ENCODE measurements at places on chromosomes 12 and 14.

- no peak for DNase-seq
Measured at GRCh38 chr12:60872219-60872618, 1276.4 kb downstream of the SLC16A7 start.

DNA sequence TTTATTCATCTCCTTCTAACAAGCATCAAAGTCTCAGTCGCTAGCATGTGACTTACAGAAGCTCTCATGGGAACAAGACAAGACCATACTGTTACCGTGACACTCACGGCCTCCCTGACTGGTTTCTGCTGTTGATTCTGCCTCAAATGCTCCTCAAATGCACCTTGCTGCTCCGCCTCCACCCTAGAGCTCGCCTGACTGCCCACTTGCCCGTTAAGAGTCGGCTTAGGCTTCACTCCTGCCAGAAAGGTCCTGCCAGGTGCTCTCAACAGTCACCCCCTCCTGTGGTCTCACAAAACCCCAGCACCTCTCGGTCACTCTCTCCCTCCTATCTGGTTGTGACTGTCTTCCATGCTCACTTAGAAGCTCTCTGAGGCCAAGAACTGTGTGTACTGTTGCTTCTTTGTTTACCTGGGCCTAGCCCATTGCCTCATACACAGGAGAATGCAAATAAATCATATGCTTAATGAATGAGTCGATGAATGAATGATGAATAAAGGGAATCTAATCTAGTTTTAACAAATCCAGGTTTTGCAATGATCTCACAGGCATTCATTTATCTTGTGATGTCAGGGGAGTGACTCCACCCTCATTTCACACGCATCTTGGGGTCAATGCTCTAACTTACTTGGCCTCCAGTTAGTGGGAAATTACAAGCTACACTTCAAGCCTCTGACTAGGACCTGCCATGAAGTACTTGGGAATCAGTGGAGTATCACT, 41.3 kb downstream of the SSH1 start:
- DNase-seq, result no peak

- no peak for DNase-seq
Measured at GRCh38 chr14:40870252-40870651, 736.4 kb upstream of the LRFN5 start.

DNA sequence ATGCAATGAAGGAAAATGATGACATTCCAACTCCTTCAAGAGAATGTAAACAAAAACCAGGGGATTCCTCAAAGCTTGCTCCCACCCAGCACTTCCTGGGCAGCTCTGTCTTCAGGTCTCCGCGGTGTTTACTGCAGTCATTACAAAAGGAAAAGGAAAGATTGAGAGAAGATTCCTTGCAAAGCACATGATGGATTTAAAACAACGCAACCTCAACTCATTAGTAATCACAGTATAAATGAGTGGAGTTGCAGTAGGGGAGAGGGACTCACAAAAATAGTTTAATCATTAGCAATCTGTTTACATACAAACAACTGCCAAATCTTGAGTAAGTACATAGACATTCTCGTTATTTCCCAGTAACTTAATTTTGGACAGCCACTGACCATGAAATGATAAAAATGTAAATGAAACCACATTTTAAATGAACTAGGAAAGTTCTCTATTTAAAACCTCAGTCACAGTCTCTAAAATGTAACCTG, 49.7 kb upstream of the OVCH1 start:
- DNase-seq, result no peak

DNA sequence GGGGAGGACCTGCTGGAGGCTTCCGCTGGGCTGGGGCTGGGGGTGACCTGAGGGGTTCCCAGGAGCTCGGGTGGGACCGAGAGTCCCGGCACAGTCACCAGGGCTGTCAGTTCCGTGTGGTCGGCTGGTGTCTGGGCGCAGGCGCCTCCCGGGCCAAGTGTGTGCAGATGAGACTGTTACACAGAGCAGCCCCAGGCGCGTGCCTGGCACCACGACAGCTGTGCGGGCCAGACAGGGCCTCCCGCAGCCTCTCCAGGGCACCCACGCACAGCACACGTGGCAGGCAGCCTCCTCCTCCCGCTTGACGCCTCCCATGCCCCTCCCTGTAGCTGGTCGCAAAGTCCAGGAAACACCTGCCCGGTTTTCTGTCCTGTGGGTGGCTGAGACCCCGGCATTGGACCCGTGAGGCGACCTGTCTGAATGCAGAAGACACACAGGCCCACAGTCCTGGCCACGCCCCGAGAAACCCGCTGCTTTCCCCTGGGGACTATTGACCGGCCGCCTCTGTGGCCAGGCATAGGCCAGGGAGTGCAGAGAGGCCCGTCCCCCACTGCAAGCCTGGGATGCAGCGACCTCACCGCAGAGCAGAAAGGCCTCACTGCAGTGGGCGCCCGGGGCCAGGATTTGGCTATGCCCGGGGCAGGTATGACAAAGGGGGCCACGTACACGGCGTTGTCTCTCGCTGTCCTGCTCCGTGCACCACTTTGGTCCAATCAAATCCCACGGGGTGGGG, 12.1 kb upstream of the GALNT9 start:
- no peak for DNase-seq

DNA sequence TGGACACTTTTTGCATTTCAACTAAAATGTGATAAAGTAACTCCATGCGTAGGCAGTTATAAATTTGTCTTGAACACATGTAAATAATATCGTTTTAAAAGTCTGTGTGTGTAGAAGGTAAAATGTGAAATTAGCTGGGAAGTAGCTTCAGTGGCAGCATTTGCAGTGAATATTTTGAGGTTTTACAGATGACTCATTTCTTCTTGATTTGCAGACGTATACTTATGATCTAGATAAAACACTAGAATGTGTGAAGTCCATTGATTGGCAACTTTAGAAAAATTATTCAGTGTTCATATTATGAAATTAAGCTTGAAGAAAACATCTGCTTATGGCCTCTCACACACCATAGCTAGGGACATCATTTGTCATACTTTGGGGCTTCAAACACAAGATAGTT, 788.6 kb upstream of the NOVA1 start:
- DNase-seq, result no peak

Measured in endodermal cell (in vitro differentiated cells).